RPMI8226 (cell line): ENCODE measurements at places on chromosomes 2 and 18.

GRCh38 chr2:234459401-234460009 is 37.4 kb downstream of the ARL4C start:
- no peak for DNase-seq

- no peak for DNase-seq
These were observed 124.0 kb downstream of the NEB start for GRCh38 chr2:151610310-151610709.

DNA sequence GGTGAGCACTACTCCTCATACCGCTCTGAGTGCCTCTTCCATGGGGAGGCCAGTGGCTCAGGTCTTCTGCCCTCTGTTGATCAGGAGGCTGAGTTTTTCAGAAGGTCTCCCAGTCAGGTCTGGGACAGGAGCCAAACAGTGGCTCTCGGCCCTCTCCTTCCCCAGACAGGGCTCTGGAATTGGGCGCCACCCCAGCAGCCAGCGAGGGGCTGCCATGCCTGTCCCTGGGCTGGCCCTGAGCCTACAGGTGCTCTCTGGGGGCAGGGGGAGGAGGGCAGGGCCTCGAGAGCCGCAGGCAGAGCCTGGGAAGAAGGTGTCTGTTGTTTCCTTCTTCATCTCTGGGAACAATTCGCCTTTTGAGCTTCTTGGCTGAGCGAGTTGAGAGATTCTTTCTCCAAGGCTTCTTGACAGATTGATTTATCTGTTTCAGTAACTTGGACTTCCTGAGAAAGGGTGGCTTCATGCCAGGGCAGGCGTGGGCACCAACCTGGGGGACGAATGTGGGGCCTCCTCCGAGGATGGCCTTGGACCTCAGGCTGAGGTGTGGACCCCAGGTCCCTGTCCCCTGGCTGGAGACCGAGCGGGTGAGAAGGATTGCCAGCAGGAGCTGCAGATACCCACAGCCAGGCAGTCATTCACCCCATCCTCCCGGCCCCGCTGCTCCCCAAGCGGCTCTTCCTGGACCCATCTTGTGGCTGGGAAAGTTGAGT is 64.7 kb upstream of the GLI2 start:
- DNase-seq = peak; percentile 66

- no peak for DNase-seq
These were observed 12.0 kb downstream of the CATIP start for GRCh38 chr2:218368621-218369153.

- DNase-seq = no peak
These were observed 69.6 kb upstream of the RMDN2 start for GRCh38 chr2:37855283-37856041.

- no peak for DNase-seq
These were observed 88.9 kb upstream of the RBBP8 start for GRCh38 chr18:22844190-22844589.

GRCh38 chr2:59920961-59921360 is 632.5 kb downstream of the BCL11A start:
- DNase-seq = no peak

GRCh38 chr2:64945973-64946768 is 43.0 kb upstream of the SLC1A4 start:
- no peak for DNase-seq

DNA sequence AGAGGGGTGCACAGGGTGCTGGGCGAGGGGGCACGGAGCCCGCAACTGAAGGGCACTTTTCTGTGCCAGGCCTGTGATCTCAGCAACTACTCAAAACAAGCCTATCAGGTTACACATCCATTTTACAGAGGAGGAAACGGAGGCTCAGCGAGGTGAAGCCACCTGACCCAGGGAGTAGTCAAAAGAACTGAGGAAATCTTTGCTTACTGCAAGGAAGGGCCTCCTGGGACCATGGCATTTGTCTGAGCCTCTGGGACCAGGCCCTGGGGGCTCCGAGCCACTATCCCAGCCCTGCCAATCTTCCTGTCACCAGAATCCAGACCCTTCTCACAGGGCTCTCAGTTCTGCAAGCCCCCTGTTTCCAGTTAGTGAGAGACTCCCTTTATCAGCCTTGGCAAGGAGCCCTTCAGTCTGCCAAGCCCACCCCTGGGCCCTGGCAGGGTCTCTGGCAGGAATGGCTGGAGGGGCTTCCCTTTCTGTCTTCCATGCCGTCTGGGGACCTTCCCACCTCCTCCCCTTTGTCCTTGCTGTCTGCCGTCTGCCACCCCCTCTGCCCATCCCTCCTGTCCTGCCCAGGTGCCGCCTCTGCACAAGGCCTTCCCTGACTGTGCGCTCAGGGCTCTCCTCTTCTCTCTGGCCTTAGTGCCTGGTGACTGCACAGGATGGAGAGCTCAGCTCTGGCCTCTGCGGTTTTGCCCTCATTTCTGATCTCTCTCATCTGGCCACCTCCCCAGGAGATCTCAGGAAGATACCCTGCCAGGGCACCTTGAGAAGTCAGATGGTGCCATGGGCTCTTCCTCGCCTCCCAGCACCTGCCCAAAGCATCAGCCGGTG is 194.7 kb upstream of the GLI2 start:
- DNase-seq = no peak

DNA sequence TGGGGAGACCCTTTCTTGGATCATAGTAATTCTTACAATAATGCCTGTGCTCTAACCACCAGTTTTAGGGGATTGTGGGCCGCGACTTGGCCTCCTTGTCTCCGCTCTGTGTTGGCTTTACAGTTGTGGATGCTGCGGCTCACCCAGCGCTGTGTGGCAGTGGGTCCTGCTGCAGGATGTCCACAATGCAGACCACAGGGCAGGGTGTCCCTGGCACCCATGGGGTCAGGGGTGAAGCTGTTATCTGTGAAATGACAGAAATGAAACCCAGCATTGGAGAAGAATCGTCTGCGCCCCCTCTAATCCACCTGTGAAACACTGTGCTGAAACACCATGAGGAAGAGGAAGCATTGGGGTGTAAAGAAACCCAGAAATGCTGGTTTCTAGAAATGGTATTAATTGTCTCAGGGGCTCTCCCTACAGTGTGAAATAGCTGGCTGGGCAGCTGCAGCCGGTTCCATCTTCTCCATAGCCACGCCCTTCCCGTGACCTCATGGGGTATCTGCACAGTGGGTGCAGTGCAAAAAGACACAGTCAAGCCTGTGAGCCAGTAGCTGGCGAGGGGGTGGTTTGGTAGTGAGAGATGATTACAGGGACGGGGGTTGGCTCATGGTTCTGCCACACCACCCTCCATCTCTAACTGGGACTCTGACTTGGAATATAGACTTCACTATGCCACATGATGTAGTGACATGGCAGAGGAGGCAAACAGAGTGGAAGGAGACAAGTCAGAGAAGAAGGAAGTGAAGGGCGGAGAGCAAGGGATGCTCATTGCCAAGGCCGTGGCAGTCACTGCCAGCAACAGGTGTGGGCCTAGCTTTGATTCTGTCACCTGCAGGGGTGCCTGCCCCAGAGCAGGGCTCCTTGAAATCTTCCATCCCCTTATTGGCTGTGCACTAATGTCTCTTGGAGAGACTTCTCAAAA is 16.2 kb downstream of the INPP4A start:
- peak; percentile 91 for DNase-seq

GRCh38 chr2:217074576-217075255 is 214.9 kb upstream of the TNP1 start:
- no peak for DNase-seq

GRCh38 chr18:48798334-48799245 is 152.2 kb downstream of the SMAD7 start:
- DNase-seq = no peak

GRCh38 chr18:48152549-48152948 is 222.1 kb upstream of the SMAD2 start:
- DNase-seq = no peak

- DNase-seq = no peak
These were observed 809.8 kb upstream of the SOX11 start for GRCh38 chr2:4882421-4882820.

GRCh38 chr2:191645434-191646162 is 32.3 kb upstream of the NABP1 start:
- no peak for DNase-seq

GRCh38 chr2:149552226-149552625 is 35.3 kb downstream of the MMADHC start:
- DNase-seq = no peak

DNA sequence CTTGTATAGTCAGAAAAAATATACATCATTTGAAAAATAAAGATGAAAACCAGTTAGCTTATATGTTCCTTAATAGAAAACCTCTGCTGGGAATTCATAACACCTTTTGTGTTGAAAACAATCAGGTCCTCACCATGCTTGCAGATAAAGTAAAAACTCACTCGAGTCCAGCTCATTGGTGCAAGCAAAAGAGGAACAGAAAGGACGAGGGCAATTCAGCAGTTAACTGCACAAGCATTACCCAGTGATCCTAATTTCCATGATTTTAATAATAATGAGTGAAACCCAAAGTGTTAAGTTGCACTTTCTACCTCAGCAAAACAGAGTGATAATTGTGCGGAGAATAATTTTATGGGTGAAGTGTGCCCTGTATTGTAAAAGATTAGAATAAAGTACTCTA is 839.9 kb downstream of the BCL11A start:
- peak; percentile 28 for DNase-seq

DNA sequence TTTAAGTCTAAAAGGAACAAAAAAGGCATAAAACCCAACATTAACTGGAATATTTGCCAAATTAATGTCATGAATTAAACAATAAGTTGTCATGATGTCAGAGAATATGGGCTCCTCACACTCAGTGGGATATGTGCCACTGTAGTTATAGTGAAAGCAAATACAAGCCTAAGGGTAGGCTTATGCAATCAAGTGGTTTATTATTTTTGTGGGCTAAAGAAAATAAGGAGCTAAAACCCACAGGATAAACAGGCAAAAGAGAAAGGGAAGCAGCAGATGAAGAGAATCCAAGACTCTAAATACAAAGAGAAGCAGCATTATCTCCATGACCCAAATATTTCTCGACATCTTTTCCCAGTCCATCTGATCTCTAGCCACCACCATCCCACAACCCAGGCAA is 17.5 kb downstream of the YWHAQ start:
- no peak for DNase-seq

GRCh38 chr2:7429733-7430132 is 512.5 kb downstream of the RNF144A start:
- no peak for DNase-seq

- no peak for DNase-seq
These were observed 15.2 kb downstream of the RAMP1 start for GRCh38 chr2:237874585-237875161.

- no peak for DNase-seq
These were observed 29.7 kb downstream of the XDH start for GRCh38 chr2:31384771-31385276.

- no peak for DNase-seq
These were observed 3.2 kb downstream of the STK17B start for GRCh38 chr2:196168181-196168580.

GRCh38 chr2:29201979-29202378 is 86.8 kb downstream of the CLIP4 start:
- no peak for DNase-seq

GRCh38 chr18:69217196-69218000 is 183.3 kb upstream of the DOK6 start:
- DNase-seq = peak; percentile 56

DNA sequence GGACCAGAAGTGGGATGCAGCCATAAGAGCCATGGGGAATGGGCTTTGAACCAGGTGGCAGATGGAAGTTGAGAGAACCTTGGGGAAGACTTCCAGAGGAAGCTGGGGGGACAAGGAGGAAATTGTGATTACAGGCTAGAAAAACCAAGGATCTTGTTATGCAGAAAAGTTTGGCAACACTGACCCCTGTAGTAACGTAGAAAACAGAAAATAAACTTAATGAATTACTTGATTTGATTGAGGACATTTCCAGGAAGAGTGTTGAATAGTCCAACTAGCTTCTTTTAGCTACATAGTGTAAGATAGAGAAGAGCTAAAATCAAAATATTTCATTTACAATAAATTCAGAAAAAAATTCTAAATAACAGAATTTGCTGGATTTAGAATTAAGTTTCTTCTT is 91.9 kb upstream of the GPC1 start:
- DNase-seq = no peak

GRCh38 chr2:55482186-55482884 is 37.2 kb upstream of the CFAP36 start:
- no peak for DNase-seq
